Cardiac muscle cell (in vitro differentiated cells and primary cell): ENCODE measurements at places on chromosomes 1 and 21. TPM values are rescaled to one million over a fixed set of nuclear protein-coding genes. Genes with fewer than 3 reads are reported as not detected.

GRCh38 chr1:16137890-16138467 lies 17.9 kb downstream of the EPHA2 start:
- H3K27ac ChIP-seq = no peak overlapping the region
- no peaks in the 10 kb centered on the region for H3K27me3 ChIP-seq
- no peak for DNase-seq
- H3K36me3 ChIP-seq = peaks cover 18% of the 10 kb centered on the region
- H3K4me3 ChIP-seq = no peak overlapping the region
- H3K4me1 ChIP-seq = peaks cover 38% of the 10 kb centered on the region

GRCh38 chr1:117661027-117661426 lies 55.2 kb downstream of the TENT5C start:
- DNase-seq = no peak
- no peak overlapping the region for H3K4me3 ChIP-seq
- H3K4me1 ChIP-seq = no peaks in the 10 kb centered on the region
- no peak overlapping the region for H3K27ac ChIP-seq
- no peaks in the 10 kb centered on the region for H3K36me3 ChIP-seq

GRCh38 chr1:109895720-109896504 lies 14.7 kb upstream of the CSF1 start:
- peaks cover 5% of the 10 kb centered on the region for H3K4me1 ChIP-seq
- no peak overlapping the region for H3K27ac ChIP-seq
- no peaks in the 10 kb centered on the region for H3K27me3 ChIP-seq

DNA sequence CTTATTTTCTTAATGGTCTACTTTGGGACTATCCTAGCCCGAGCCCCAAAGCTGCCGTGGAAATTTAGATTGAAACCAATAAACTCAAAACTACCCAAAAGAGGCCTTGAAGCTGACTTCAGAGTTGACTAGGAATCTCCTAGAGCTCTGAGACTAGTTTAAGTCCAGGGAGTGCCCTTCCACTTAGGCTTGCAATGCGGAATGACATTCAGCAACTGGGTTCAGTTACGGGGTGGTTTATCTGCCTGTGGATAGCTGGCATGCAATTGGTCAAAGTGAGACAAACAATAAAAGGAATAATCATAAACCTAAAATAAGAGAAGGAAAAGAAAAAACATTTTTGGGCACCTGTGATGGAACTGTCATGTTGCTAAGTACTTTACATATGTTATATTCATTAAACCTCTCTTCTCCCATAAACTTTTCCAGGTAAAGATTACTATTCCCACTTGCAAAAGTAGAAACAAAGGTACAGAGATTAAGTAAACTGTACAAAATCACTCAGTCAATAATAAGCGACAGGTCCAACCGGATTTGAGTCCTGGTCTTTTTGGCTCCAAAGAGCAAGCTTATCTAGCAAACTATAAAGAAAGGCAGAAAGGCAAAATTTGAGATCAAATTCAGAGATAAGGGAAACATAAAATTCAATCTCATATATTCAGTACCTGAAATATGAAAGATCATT lies 56.5 kb downstream of the GPATCH2 start:
- no peaks in the 10 kb centered on the region for H3K36me3 ChIP-seq
- H3K27me3 ChIP-seq = no peaks in the 10 kb centered on the region
- H3K4me1 ChIP-seq = peaks cover 9% of the 10 kb centered on the region
- H3K27ac ChIP-seq = no peak overlapping the region
- DNase-seq = peak; percentile 21

DNA sequence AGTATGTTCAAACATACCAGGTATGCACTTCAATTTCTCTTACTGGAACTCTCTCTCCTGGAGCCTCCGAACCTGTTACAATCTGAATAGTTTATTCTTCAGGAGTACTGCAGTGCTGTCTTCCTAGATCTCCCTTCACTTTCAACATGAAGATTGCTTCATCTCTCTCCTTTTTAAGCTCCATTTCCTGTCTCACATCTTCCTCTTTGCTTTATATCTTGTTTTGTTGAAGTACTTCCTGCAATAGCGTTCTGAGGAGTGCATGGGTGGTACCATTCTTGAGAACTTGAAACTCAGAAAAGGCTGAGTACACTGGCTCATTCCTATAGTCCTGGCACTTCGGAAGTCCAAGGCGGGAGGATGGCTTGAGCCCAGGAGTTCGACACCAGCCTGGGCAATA lies 15.7 kb upstream of the C1orf146 start:
- no peak overlapping the region for H3K4me3 ChIP-seq
- H3K4me1 ChIP-seq = no peaks in the 10 kb centered on the region
- no peaks in the 10 kb centered on the region for H3K27me3 ChIP-seq
- H3K27ac ChIP-seq = no peak overlapping the region

DNA sequence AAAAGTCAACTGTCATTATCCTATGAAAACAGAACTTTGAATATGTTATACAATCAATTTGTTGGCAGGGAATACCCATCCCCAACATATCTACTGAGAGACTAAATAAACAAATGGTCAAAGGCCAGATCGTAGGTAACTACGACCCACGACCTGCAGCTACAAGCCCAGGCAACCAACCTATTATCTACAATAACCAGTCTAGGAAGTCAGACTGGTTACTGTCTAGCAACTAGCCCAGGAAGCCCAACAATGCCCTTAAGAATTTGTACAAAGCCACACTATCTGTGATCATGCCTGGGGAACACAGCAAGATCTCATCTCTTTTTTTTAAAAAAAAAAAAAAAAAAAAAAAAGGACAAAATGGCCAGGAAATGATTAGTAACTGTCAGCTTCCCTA lies 58.7 kb downstream of the SMYD3 start:
- no peak overlapping the region for H3K27ac ChIP-seq
- peaks cover 22% of the 10 kb centered on the region for H3K4me1 ChIP-seq

SPRR2A gene
- total RNA-seq = not detected in 2 replicates

RAB3B gene
- total RNA-seq = 2.7 and 6.9 TPM in 2 replicates

- H3K4me3 ChIP-seq = no peak overlapping the region
- H3K36me3 ChIP-seq = no peaks in the 10 kb centered on the region
- no peak overlapping the region for H3K27ac ChIP-seq
- H3K4me1 ChIP-seq = no peaks in the 10 kb centered on the region
- H3K27me3 ChIP-seq = no peaks in the 10 kb centered on the region
Observed at GRCh38 chr1:99594205-99594604, 51.7 kb upstream of the PALMD start.

- DNase-seq = no peak
- peak overlapping the region; percentile 70 for H3K27ac ChIP-seq
- H3K4me3 ChIP-seq = no peak overlapping the region
- no peaks in the 10 kb centered on the region for H3K27me3 ChIP-seq
- no peaks in the 10 kb centered on the region for H3K36me3 ChIP-seq
Observed at GRCh38 chr1:245345191-245345884, 190.6 kb downstream of the KIF26B start.

TDRKH gene
- 7.8 and 13.5 TPM in 2 replicates for total RNA-seq

KCNA2 gene
- total RNA-seq = 0.03 and 0.28 TPM in 2 replicates

DNA sequence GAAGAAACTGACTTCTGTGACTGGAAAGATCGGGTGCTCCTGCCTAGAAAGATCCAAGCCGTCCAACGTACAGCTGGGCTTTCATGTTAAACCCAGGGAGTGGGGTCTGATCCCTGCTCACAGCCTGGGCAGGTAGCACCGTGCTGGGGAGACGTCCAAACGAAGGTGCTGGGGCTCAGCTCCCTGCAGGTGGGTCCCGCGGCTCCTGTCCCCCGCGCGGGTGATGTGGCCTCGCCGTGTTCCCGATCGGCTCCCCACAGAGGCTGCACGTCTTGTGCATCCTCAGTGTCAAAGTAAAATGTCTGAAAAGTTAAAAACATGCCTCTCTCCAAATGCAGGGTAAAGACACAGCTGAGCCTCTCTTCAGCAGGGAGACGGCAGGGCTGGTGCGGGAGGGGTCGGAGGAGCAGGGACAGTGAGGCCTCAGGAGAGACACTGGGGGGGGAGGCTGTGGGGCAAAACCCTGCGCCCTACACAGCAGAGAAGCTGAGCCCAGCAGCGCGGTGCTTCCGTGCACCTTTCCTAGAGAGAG lies 40.1 kb upstream of the COL6A2 start:
- H3K4me3 ChIP-seq = no peak overlapping the region
- peak overlapping the region; percentile 60 for H3K27ac ChIP-seq
- H3K4me1 ChIP-seq = peaks cover 9% of the 10 kb centered on the region
- H3K36me3 ChIP-seq = no peaks in the 10 kb centered on the region
- DNase-seq = no peak

OR11L1 gene
- not detected in 2 replicates for total RNA-seq

- no peak for DNase-seq
- H3K4me1 ChIP-seq = no peaks in the 10 kb centered on the region
- H3K27ac ChIP-seq = no peak overlapping the region
- no peak overlapping the region for H3K4me3 ChIP-seq
Observed at GRCh38 chr1:164087906-164088453, 471.0 kb upstream of the PBX1 start.

- no peaks in the 10 kb centered on the region for H3K36me3 ChIP-seq
- no peak for DNase-seq
- H3K27me3 ChIP-seq = no peaks in the 10 kb centered on the region
- no peak overlapping the region for H3K4me3 ChIP-seq
Observed at GRCh38 chr21:45543371-45543709, 1.1 kb upstream of the SLC19A1 start.

PDZK1 gene
- total RNA-seq = 0.18 TPM in 1 of 2 replicates, not detected in the other

GRCh38 chr1:176699821-176700220 lies 236.8 kb downstream of the PAPPA2 start:
- no peak overlapping the region for H3K27ac ChIP-seq
- no peak overlapping the region for H3K4me3 ChIP-seq
- DNase-seq = no peak
- H3K4me1 ChIP-seq = peaks cover 25% of the 10 kb centered on the region

KCNQ4 gene
- 1.3 and 3.7 TPM in 2 replicates for total RNA-seq

ALPL gene
- 0.27 and 0.67 TPM in 2 replicates for total RNA-seq

CBS gene
- total RNA-seq = 53.8 and 102 TPM in 2 replicates

RCSD1 gene
- total RNA-seq = 317 and 386 TPM in 2 replicates

GRCh38 chr1:216270086-216270773 lies 153.0 kb downstream of the USH2A start:
- DNase-seq = no peak
- H3K27me3 ChIP-seq = no peaks in the 10 kb centered on the region
- H3K36me3 ChIP-seq = no peaks in the 10 kb centered on the region
- no peaks in the 10 kb centered on the region for H3K4me1 ChIP-seq
- no peak overlapping the region for H3K27ac ChIP-seq

DNA sequence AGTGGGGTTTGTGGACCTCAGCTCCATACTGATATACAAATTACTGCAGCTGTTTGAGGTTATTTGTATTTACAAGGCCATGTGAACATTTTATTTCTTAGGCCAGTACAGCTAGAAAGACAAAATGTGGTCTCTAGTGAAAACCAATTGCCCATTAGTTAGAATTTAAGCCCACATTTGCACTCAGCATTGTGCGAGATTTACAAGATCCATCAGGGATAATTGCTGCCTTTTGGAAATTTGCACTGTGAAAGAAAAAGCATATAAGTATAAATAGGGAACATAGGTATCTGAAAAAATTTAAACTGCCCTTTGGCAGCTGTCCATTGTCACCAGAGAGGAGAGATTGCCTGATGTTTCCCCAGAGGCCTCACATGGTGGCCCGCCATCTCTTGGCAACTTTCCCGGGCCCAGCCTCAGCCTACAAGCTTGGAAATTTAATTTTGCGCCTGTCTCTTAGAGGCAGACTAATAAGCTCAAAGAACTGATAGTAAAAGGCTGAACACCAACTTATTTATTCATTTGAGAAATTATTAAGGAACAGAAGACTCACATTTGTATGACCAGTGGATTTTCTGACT lies 120.7 kb downstream of the MAP3K21 start:
- DNase-seq = no peak
- H3K27me3 ChIP-seq = no peaks in the 10 kb centered on the region
- no peaks in the 10 kb centered on the region for H3K4me1 ChIP-seq
- no peaks in the 10 kb centered on the region for H3K36me3 ChIP-seq

DNA sequence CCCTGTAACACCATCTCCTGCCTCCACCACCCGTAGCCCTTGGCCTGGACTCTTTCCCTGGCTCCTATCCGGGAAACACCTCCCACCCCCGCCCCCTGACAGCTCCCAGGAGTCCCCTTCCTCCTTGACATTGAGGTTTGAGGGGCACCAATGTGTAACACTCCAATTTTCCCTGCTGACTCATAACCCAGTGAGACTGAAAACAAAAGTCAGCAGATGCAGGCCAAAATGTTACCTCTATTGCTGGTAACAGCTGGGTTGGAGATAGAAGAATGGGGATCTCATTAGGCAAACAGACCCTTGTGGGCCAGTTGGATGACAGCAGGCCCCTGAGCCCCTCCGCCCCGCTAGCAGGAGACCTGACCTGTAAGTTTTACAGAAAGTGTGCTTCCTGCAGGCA lies 237.2 kb downstream of the KAZN start:
- H3K4me3 ChIP-seq = no peak overlapping the region
- H3K36me3 ChIP-seq = no peaks in the 10 kb centered on the region
- peak; percentile 14 for DNase-seq
- H3K4me1 ChIP-seq = no peaks in the 10 kb centered on the region

CAPN9 gene
- total RNA-seq = 0.12 and 0.18 TPM in 2 replicates

GRCh38 chr1:58926152-58926551 lies 142.3 kb upstream of the JUN start:
- H3K27ac ChIP-seq = no peak overlapping the region
- no peak overlapping the region for H3K4me3 ChIP-seq
- no peak for DNase-seq
- H3K4me1 ChIP-seq = peaks cover 11% of the 10 kb centered on the region
- peaks cover 5% of the 10 kb centered on the region for H3K27me3 ChIP-seq
- no peaks in the 10 kb centered on the region for H3K36me3 ChIP-seq

DNA sequence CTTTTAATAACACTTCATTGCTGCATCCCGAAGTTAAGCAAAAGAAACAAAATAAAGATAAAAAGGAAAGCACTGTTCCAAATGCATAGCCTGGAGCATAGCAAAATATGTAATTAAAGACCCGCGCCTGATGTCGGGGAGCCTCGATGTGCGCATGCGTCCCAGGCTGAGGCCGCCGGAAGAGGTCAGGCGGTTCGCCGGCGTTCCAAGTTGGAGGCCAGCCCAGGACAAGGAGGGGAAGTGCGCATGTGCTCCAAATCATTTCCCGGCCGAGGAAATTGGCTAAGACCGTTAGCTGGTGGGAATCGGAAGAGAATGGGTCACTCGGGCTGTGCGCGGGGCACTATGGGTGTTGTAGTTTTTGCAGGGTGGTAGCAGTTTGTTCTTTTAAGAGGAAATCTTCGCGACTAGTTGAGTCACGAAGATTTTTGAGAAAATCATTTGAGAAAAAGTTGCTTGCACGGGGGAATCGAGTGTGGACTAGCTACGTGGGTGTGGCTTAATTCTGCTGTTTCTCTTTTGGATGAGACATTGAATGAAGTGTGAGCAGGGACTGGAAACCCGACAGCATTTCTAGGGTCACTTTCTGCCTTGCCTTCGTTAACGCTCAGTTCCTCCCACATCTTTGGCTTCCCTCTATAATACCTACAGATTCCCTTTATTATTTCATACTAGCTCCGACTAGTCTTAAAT lies 31.0 kb upstream of the CD1D start:
- H3K4me1 ChIP-seq = no peaks in the 10 kb centered on the region
- peak overlapping the region; percentile 25 for H3K4me3 ChIP-seq
- peak; percentile 98 for DNase-seq

BNIPL gene
- total RNA-seq = 0.66 and 1.3 TPM in 2 replicates

GRCh38 chr1:96238426-96238825 lies 483.2 kb upstream of the PTBP2 start:
- peaks cover 12% of the 10 kb centered on the region for H3K4me1 ChIP-seq
- H3K27me3 ChIP-seq = no peaks in the 10 kb centered on the region
- H3K36me3 ChIP-seq = no peaks in the 10 kb centered on the region
- DNase-seq = no peak
- H3K27ac ChIP-seq = no peak overlapping the region
